ENCODE measurements at places on chromosomes 11 and 22.

- no peak for DNase-seq
Observed at GRCh38 chr22:28269277-28269676, 350.2 kb upstream of the PITPNB start.

DNA sequence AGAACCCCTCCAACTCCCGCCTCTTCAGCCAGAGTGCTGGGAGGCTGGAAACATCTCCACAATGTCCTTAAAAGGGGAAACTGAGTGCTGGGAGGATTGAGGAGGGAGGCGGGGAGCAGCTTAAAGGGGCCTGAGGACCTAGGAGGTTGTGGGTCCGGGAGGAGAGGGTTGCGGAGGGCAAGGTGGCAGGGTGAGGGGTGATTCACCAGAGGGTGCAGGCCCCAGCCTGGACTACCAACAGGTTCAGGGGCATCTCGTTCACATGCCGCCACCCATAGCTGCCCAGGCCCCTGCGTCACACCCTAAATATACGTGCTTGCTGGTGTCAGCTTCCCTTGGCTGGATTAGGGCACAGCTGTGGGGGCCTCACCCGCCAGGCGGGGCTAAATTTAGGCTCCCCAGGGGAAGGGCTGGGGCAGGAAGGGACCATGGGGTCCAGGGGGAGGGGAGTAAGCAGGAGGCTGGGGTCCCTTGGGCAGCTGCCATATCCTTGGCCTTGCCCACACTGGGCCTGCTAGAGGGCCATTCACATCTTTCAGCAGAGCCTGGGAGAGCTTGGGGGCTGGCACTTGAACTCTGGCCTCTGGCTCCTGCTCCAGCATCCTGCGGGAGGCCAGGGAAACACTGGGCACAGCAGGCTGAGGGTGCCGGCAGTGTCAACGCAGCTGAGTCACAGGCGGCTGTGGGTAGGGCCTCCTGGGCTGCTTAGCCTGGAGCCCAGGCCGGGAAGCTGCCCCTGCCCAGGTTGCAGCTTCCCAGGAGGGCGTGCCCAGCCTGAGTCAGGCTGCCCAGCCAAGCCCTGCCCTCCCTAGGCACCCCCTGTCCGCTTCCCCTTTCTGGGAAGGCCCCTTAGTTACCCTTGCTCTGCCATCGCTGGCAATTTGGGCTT is 1.3 kb downstream of the EHBP1L1 start:
- DNase-seq: no peak

DNA sequence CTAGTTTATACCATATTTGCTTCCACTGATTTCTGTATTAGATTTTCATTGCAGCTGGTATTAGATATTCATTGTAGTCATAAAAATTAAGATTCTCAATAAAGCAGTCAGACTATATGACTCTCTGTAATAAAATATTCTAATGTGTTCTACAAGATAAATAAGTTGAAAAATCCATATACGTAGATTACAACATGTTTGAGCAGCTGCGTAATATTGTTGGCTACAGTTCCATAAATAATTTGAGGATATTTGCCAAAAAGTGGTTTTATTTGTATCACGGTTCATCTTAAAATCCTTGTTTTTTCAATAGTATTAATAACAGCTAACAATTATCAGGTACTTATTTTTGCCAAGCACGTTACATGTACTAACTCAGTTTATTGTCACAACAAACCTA is 668.6 kb upstream of the CCDC90B start:
- no peak for DNase-seq

DNA sequence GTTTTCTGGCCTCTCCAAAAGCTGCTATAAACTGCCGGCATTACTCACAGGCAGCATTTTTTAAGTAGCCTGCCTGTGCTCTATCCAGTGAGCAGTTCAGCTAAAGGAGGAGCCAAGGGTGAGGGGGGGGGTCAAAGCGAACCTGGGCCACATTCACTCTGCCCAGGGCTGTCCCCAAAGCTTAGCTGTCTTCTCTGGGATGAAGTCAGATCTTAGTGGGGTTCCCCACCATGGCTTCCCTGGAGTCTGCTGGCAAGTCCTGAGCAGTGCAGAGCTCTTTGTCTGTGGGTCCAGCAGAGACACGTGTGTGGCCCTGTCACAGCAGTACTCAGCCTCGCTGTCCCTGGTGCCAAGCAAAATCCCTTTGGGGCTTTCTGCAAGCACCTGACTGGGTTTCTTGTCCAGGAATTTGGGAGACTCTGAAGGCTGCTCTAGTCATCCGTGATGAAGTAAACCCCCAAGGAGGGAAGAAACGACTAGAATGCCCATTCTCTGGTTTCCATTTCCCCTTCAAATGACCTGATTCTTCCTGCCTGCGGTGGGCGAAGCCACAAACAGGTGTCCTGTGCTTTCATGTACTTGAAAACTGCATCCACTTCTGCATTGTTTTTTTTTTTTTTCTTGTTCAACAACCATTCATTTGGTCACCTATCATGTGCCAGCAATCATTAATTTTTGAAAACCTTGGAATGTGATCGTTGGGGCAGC is 2.6 kb downstream of the KCNJ5 start:
- DNase-seq: no peak

- DNase-seq: no peak
Observed at GRCh38 chr22:20084547-20085413, 4.7 kb downstream of the DGCR8 start.

DNA sequence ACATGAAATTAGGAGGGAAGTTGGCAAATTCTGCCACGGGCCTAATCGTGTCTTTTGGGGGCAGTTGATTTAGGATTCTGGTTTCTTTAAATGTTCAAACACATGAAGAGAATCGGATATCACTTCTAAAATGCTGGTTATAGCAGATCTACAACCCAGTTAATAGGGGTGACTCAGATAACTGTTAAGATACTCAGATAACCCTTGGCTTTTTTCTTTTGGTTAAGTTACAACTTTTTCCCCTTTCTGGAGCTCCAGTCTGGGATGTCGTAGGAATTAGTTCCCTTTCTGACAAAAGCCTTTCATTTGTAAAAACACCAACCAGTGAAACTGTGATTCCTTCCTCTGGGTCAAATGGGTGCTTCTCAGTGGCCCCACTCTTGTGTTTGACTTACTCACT is 976 bp downstream of the DEPDC7 start:
- no peak for DNase-seq

DNA sequence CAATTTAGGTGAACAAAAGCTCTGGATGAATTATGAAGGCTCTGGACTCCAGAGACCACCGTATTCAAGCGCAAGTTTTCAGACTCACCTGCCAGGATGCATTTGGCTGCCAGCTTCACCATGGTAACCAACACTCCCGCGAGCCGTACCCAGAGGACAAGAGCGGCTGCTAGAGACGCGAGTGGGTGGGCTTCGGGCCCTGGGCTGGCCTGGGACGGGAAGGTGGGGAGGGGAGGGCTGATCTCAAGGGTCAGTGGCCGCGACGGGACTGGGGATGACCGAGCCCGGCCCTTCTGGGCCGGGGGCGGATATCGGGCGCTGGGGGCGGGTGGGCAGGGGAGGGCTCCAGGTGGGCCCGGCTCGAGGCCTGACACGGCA is 344 bp downstream of the IFT27 start:
- DNase-seq: peak; percentile 7

DNA sequence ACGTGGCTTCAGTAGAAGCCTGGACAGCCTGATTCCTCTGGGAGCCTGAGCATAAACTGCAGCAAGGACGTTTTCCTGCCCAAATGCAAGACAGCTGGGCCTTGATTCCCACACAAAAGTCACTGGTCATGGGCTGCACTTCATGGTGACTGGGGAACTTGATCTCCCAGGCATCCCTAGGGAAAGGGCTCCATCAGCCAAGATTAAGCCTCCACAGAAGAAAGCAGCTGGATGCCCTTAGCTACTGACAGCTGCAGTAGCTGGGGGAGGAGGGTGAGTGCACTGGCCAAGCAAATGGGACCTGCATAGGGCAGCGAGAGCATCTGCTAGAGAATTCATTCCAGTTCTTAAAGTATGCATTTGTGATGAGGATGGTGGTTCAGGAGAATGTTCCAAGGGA is 267.4 kb upstream of the ISX start:
- no peak for DNase-seq

DNA sequence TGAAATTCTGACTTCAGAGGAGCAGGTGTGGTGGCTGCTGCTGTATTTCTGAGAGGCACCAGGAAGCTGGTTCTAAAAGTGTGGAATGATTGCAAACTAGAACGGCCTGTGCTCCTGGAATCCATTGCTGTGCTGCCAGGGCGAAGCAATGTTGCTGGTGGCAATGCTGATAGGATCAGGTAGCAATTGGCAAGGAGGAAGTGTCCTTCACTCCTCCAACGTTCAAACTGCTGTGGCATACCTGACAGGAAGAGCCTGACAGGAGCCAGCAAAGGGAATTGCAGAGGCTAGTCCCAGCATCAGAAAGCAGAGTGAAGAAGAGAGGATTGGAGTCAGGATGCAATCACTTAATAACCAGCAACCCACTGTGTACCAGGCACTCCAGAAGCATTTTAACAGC is 118.2 kb downstream of the FAR1 start:
- DNase-seq: no peak

DNA sequence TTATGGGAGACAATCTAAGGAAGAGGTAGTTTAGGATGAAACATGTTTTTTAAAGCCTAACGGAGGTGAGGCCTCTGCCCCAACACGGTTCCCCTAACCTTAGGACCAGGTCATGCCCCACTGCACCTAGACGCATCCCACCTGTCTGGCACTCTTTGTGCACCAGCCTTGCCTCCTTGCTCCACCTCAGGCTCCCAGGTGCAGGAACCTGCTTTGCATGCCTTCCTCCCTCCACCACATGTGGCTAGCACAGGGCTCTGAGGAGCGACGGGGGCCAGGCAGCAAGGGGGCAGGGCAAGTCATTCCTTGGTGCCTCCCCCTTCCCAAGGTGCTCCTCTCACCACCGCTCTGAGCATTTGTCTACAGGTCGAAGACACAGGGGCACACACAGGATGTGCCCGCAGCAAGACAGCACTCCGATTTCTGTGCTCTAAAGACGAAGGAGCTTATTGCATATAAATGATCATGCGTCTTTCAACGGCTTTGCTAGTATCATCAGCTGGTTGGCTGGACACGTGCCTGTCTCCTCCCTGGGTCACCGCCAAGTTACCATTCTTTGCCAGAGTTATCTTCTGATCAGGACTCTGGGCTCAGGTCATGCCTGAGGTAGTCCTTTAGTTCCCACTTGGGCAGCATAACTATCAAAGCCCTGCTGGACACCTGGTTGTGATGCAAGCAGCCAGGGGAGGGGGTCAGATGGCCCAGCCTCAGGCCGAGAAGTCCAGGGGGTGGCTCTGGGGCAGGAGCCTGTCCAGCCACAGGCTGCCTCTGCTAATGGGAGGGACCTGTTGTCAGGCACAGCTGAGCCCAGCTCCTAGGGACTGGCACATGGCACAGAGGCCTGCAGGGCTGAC is 172.0 kb upstream of the NTM start:
- DNase-seq: no peak

GRCh38 chr11:68891351-68891948 is 12.2 kb downstream of the MRPL21 start:
- DNase-seq: no peak

GRCh38 chr22:45656577-45656976 is 15.1 kb upstream of the ATXN10 start:
- DNase-seq: no peak

GRCh38 chr11:111930472-111930871 is 6.7 kb upstream of the DIXDC1 start:
- no peak for DNase-seq

GRCh38 chr11:2775626-2776350 is 76.0 kb upstream of the KCNQ1OT1 start:
- DNase-seq: no peak

GRCh38 chr11:13009476-13009920 is 382 bp downstream of the RASSF10 start:
- no peak for DNase-seq

- DNase-seq: no peak
Observed at GRCh38 chr11:59674291-59674690, 5.5 kb upstream of the PATL1 start.

GRCh38 chr11:30435488-30435887 is 112.6 kb downstream of the ARL14EP start:
- no peak for DNase-seq

GRCh38 chr11:79321263-79321662 is 119.6 kb downstream of the TENM4 start:
- no peak for DNase-seq

DNA sequence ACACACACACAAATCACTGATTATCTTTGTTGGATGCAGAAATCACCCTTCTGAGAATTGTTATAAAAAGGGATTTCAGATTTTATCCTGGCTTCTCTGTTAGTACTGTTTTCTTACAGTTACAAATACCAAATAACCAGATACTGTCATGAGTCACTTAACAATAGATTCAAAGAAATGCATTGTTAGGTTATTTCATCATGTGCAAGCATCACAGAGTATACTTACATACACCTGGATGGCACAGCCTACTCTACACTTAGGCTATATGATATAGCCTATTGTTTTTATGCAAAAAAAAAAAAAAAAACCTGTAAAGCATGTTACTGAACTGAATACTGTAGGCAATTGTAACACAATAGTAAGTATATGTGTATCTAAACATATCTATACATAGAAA is 319.2 kb upstream of the ARHGAP42 start:
- no peak for DNase-seq

GRCh38 chr11:98835335-98835734 is 185.4 kb upstream of the CNTN5 start:
- no peak for DNase-seq

- DNase-seq: no peak
Observed at GRCh38 chr11:131889146-131889577, 518.7 kb downstream of the NTM start.

GRCh38 chr22:20235389-20235991 is 32.6 kb downstream of the RTN4R start:
- DNase-seq: no peak

DNA sequence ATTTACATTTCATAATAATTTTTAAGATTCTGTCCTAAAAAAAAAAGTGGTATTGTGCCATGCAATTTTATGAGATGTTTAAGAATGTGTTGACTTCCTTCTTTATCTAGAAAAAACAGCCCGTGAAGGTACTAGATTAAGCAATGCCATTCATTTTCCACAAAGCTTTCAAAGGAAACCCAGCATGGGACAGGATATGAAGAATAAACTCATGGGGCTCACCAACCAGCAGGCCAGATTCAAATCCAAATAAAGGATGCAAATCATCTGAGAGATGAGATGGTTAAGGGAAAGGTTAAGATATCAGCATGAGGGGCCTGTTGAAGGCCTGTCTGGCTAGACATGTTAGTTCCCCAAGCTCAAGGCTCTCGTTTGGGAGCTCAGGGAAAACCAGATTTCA is 199.1 kb downstream of the SWAP70 start:
- no peak for DNase-seq
